ENCODE measurements at places on chromosomes 16 and 17. TPM values are rescaled to one million over a fixed set of nuclear protein-coding genes. Genes with fewer than 3 reads are reported as not detected.
A peak's percentile ranks its signal among the peaks of the same experiment; 100 is the strongest.

DNA sequence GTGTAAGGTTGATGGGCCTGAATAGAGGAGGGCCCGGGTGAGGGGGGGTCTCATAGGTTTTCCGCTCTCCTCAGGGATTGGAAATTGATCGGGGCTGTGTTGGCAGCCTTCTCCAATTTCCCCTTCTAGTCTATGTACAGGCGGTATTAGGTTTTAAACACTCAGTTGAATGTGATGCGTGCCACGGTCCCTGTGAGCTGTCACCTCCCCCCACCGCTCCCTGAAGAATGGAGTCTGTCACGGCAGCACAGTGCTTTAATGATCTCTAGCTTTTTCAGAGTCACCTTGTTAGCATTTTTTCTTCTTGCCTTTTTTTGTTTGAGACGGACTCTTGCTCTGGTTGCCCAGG lies 800 bp downstream of the COX4I1 start:
- peak overlapping the region; percentile 78 for H3K27ac ChIP-seq
- peaks cover 20% of the 10 kb centered on the region for H3K4me1 ChIP-seq
- H3K4me3 ChIP-seq = peak overlapping the region; percentile 87
- peaks cover 34% of the 10 kb centered on the region for H3K36me3 ChIP-seq
- H3K27me3 ChIP-seq = no peaks in the 10 kb centered on the region
- no peak for DNase-seq

DNA sequence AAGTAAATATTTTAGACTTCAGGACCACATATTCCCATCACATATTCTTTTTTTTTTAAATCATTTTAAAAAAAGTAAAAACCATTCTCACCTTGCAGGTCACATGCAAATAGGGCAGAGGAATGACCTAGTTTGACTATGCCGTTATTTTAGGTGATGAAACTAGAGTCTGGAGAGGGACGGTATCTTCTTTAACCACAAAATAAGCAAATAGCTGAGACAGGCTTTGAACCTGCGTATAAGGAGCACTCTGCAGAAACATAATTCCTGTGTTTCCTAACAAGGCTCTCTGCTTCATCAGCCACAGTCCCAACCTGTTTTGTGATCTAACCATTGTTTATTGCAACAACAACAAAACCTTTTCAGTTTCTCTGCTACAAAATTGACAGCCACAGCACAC lies 121.5 kb downstream of the PCTP start:
- DNase-seq = no peak
- no peak overlapping the region for H3K27ac ChIP-seq
- H3K4me3 ChIP-seq = no peak overlapping the region
- H3K4me1 ChIP-seq = no peaks in the 10 kb centered on the region

DNA sequence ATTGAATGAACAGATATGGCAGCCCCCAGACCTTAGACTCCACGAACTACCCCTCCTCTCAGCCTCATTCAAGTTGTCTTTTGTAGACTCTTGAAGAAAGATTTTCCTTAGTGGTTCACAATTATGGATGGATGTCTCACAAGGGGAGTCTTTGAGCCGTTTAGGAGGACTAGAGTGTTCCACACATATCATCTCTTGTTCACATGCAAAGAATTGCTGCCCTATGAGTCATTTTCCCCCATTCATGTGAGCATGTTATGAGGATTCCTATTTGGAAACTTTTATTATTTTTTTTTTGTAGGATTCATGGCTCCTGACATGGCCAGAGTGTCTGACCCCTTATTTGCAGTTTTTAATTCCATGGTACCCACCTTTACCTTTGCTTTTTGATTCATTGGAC lies 237.1 kb downstream of the SHISA9 start:
- H3K27me3 ChIP-seq = no peaks in the 10 kb centered on the region
- H3K4me3 ChIP-seq = no peak overlapping the region
- H3K4me1 ChIP-seq = no peaks in the 10 kb centered on the region
- no peak for DNase-seq
- no peaks in the 10 kb centered on the region for H3K36me3 ChIP-seq

DNA sequence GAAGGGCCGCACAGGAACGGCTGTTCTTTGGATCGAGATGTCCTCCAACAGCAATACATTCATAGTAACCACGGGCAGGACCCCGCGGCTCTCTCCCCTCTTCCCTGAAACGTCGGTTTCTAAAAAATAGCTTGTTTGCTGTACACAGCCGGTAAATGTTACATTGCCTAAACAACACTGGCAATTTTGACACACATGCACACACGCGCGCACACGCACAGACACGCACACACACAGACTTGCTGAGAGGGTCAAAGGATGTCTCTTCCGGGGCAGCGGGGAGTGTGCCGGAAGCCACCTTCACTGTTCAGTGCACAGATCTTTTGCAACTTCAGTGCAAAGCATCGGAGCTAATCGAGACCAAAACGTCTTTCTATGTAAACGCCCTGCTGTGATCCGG lies 35.8 kb downstream of the ZDHHC7 start:
- peaks cover 20% of the 10 kb centered on the region for H3K4me1 ChIP-seq
- no peaks in the 10 kb centered on the region for H3K27me3 ChIP-seq
- no peak overlapping the region for H3K27ac ChIP-seq
- H3K4me3 ChIP-seq = no peak overlapping the region
- DNase-seq = no peak

MYH8 gene
- total RNA-seq = not detected

LITAFD gene
- total RNA-seq = not detected

PPY gene
- not detected for total RNA-seq

DNA sequence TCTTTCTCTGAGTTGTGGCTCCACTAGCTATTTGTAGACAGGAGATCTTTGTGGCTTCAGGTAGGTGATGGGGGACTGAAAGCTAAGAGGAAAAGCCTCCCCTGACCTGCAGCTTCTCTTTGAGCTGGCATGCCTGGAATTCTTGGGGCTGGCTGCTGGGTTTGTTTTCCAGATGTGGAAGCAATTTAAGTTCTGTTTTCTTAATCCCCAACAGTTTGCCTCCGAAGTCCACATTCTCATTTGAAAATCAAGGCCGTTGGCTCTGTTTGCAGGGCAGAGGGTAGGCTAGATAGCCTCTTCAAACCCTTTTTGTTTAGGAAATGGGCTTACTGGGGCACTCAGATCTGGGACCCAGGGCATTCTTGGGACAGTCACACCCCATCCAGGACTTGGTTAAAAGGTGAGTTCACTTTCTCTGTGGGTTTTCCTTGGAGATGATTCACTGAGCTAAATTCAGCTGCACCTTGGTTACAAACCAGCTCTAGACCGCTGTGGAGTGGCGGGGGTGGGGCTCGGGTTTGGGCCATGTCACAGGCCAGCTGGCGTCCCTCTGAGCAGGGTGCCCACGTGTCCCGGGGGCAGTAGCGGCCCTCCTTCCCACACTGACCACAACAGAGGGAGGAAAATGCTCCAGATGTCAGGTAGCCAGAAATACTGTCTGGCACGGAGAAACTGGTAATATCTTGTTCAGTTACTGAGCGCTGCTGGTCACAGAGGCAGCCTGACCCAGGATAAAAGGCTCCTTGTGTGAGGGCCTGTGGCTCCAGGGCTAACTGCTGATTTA lies 108.5 kb downstream of the RAB11FIP4 start:
- no peaks in the 10 kb centered on the region for H3K36me3 ChIP-seq
- H3K4me3 ChIP-seq = no peak overlapping the region
- no peaks in the 10 kb centered on the region for H3K27me3 ChIP-seq

- H3K4me3 ChIP-seq = no peak overlapping the region
- no peak for DNase-seq
- H3K4me1 ChIP-seq = no peaks in the 10 kb centered on the region
- H3K27ac ChIP-seq = no peak overlapping the region
- H3K27me3 ChIP-seq = no peaks in the 10 kb centered on the region
- H3K36me3 ChIP-seq = no peaks in the 10 kb centered on the region
These were observed 42.1 kb downstream of the NOG start for GRCh38 chr17:56635641-56636040.

CDC6 gene
- 0.79 TPM for total RNA-seq

DNA sequence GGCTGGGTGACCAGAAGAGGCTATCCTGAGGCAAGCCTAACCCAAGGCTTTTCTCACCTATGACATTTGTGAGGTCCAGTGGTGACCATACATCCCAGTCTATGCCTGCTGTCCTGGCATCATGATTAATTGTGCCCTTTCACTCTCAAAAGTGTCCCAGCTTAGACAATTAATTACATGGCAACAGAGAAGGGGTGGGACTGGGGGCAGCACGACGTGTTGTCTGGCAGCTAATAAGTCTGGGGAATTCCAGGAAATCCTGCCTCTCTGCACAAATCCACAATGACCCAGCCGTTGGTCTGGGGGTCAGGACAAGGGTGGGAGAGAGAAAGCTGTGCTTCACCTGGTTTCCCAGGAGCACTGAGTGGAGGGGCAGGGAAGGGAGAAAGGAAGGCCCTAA lies 14.0 kb upstream of the MTMR4 start:
- H3K4me1 ChIP-seq = peaks cover 6% of the 10 kb centered on the region
- DNase-seq = no peak
- H3K36me3 ChIP-seq = no peaks in the 10 kb centered on the region
- H3K27me3 ChIP-seq = no peaks in the 10 kb centered on the region
- no peak overlapping the region for H3K4me3 ChIP-seq
- H3K27ac ChIP-seq = no peak overlapping the region

- no peaks in the 10 kb centered on the region for H3K4me1 ChIP-seq
- no peaks in the 10 kb centered on the region for H3K27me3 ChIP-seq
- H3K36me3 ChIP-seq = no peaks in the 10 kb centered on the region
- H3K27ac ChIP-seq = no peak overlapping the region
These were observed 158.2 kb downstream of the FOXL1 start for GRCh38 chr16:86736502-86736901.

DNA sequence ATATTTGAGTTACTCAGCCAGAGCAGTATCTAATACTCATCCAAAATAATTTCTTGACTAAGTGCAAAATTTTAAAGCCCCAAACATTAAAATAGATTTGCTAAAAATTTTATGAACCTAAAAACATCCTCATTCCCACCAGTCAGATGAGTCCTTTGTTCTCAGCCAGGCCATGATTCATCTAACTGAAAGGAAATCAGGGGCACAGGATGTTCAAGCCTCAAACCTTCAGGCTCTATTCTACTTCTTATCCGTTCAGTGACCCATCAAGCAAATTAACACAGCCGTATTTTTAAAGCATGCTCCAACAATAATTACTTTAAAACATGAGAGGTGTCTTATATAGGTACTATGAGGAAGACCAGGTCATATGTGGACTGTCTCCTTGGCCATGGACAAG lies 176.5 kb upstream of the MON1B start:
- no peaks in the 10 kb centered on the region for H3K4me1 ChIP-seq
- no peaks in the 10 kb centered on the region for H3K36me3 ChIP-seq
- no peak for DNase-seq
- no peak overlapping the region for H3K27ac ChIP-seq

DNA sequence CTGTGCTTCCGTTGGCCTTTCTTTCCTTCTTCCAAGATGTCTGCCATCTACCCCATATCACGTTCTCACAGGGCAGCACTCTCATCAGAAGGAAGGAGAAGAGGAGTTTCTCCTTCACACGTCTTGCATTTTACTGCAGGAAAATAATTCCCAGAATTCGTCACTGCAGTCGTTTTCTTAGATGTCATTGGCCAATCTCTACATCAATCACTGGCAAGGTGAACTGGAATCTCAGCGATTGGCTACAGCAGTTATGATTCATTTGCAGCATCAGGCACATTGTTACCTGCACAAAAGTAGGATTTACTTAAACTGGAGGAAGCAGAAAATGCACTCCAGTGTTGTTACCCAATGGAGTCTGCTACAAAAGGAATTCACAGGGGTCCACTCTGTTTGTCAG lies 277.2 kb upstream of the RBFOX1 start:
- H3K27ac ChIP-seq = no peak overlapping the region
- no peak for DNase-seq

WSCD1 gene
- 2.1 TPM for total RNA-seq

GRCh38 chr16:78972006-78972405 lies 628.5 kb downstream of the MAF start:
- no peak overlapping the region for H3K27ac ChIP-seq
- no peaks in the 10 kb centered on the region for H3K36me3 ChIP-seq
- no peaks in the 10 kb centered on the region for H3K4me1 ChIP-seq
- DNase-seq = no peak
- no peaks in the 10 kb centered on the region for H3K27me3 ChIP-seq

DNA sequence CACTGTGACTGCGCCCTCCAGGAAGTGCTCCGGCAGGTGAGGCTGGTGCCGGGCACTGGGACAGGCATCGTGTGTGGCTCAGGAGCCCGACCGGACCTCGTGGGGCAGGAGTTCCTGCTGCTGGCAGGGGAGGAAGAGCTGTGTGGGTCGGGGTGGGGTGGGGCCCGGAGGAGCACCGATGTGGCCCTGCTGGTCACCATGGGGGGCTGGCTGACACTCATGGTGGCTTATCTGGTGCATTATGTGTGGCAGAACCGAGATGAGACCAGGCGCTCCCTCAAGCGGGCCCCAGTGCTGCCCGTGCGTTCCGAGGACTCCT lies 16.8 kb downstream of the LRRC3C start:
- no peaks in the 10 kb centered on the region for H3K4me1 ChIP-seq
- H3K27ac ChIP-seq = no peak overlapping the region
- H3K27me3 ChIP-seq = no peaks in the 10 kb centered on the region
- no peak overlapping the region for H3K4me3 ChIP-seq

DNA sequence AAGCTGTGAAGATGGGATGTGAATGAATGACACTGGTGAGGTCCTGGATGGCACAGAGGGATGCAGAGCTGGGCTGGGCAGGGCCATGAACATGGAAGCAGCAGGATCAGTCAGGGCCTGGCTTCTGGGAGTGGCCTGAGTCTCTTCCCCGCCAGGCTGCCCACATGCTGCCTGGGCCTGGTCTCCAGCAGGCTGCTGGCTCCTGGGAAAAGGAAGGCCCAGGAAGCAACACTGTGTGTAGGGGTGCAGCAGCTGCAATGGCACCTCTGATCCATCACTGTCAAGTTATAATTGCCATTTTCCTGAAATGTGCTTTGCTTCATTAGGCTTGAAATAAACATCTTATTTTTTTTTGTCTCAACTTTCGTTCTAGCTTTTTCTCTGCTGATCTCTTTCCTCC lies 260.2 kb upstream of the N4BP1 start:
- no peak overlapping the region for H3K27ac ChIP-seq
- no peaks in the 10 kb centered on the region for H3K27me3 ChIP-seq
- no peaks in the 10 kb centered on the region for H3K36me3 ChIP-seq
- no peaks in the 10 kb centered on the region for H3K4me1 ChIP-seq

CCDC78 gene
- total RNA-seq = not detected

CBLN1 gene
- not detected for total RNA-seq

DNA sequence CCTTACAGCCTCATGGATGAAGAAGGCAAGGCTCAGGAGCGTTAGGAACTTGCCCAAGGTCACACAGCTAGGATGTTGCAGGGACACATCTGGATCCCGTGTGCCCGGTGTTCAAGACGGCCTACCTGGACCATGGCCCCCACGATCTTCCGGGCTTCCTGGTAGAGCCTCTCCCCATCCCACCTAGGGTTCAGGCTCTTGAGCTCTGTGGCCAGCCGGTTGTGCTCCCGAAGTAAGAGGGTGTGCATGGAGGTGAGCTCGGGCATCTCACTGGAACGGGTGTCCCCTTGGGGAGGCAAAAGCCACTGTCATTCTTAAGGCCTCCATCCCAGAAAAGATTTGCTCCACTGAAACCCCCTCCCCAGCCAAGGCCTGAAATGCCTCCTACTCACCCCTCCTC lies 5.3 kb downstream of the MPO start:
- H3K4me1 ChIP-seq = no peaks in the 10 kb centered on the region
- H3K36me3 ChIP-seq = no peaks in the 10 kb centered on the region
- H3K27ac ChIP-seq = no peak overlapping the region
- no peak overlapping the region for H3K4me3 ChIP-seq
- DNase-seq = no peak
